ENCODE measurements at places on chromosomes 16 and 17.

DNA sequence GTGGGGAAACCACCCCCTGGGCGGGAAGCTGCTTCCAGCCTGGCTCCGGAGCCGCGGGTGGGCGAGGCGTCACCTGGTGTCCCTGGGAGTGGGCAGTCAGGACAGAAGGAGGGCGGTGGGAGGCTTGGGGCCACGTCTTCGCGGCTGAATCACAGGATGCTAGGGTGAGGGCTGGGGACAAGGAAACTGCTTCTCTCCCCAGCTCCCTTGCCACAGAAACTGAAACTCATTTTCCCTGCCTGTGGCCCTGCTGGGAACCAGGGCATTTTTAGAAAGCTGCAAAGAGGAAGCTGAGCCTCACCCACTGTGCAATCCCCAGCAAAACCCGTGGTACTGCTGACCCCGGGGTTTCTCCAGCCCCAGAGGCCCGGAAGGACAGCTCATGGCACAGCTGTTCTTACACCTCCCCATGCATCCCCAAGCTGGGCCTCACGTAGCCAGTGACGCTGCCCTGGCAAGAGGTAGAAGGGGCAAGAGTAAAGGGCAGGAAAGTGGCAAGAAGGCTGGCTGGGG, 8.2 kb downstream of the RHBDF2 start:
- no peak for DNase-seq

GRCh38 chr16:5020551-5020950, 13.2 kb downstream of the NAGPA start:
- peak; percentile 72 for DNase-seq

GRCh38 chr16:82694239-82694874, 67.6 kb downstream of the CDH13 start:
- DNase-seq, result no peak

- no peak for DNase-seq
Observed at GRCh38 chr17:13337864-13338371, 263.8 kb downstream of the HS3ST3A1 start.

DNA sequence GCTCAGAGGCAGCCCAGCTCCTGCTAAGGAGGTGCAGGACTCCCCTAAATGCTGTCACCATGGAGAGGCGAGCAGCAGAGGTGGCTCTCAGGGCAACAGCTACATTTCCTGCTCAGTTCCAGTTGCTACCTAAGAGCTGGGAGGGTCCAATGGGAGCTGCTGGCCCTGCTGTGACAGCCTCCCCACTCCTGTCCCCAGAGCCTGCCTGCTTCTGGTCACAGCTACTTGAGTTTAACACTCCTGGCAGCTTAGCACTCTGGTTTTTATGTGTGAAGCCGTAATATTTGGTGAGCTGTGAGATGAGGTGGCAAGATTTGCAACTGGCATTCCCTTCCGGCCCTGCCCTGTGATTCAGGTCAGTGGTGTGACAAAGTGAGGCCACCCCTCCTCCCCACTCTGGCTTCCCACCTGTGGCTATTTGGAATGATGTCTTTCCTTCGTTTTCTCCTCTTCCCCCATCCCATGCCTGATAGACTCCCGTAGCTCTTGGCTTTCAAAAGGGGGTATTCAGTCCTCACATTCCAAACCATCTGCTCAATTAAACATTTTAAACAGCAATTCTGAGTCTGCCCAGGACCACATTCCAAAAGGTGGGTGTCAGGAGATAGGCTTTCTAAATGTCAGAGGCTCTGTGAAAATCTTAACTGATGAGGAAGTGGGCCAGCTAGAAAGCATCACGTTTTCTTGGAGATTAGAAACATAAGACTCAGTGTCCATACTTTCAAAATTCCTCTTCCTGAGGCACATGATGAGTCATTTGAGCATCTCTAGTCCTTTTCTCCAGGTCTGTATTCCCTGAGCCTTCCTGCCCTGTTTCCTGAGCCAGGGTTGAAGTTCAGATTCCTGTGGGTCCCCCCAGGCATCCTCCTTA, 42.6 kb upstream of the SKAP1 start:
- DNase-seq, result no peak

GRCh38 chr17:17675925-17676534, 5.2 kb upstream of the RAI1 start:
- DNase-seq, result no peak

Measured in dorsolateral prefrontal cortex (tissue), 122 donors.